CD4-positive, alpha-beta T cell treated with Interferon alpha-2 for 1 hour (primary cell): ENCODE measurements at places on chromosomes 16 and 17.

DNA sequence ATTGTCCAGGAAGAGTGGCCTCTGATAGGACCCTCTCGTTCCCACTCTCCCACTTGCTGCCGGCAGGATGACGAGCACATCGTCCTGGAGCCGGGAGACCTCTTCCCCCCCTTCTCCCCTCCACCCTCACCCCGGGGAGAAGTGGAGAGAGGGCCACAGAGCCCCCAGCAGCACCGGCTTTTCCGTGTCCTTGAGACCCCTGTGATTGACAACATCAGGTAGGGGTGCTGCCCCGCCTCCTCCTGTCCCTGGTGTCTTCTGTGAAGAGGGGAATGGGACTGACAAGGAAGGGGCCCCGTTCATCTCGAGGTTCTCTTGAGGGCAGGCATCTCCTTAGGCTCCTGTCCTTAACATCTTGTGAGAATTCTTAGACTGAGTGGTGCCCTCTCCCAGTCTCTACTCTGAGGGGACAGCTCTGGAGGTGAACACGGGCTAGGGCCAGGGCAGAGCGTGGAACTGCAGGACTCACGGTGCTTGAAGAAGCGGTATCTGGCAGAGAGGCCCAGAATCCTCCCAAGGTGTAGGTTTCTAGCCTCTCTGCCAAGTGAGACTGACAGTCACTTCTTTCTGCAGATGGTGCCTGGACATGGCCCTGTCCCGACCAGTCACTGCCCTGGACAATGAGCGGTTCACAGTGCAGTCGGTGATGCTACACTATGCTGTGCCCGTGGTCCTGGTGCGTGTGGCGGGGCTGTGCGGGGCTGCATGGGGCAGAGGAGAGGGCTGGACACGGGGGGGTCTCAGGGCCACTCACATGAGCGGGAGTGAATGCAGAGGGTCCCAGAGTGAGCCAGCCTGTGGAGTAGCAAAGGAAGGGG lies 26.4 kb downstream of the CASKIN2 start:
- no peak for DNase-seq

DNA sequence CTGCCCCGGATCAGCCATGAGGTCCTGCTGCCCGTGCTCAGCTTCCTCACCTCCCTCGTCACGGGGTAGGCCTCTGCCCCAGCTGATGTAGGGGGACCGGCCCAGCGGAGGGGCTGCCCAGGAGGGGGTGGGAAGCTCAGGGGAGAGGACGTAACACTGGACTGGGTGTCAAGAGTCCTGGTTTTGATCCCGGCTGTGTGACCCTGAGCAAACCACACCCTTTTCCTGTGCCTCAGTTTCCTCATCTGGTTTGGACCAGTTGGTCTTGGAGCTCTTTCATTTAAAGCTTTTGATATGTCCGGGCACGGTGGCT lies 6.6 kb downstream of the WDR81 start:
- DNase-seq: no peak

DNA sequence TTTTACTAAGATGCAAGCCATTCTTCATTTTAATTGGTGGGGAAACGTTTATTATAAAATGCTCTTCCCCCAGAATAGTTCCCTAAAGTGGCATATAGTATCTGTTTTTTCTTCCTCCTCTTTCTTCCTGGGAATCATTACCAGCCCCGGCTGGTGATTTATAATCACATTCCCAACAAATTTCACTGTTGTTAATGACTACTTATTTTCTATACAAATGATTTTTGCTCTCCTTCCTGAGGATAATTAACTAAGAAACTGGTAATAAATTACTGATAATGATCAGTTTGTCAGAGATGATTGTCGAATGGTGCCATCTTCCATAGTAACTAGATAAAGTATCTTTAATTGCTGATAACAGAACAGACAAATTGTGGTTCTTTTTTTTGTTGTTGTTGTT lies 785.5 kb upstream of the RBFOX1 start:
- no peak for DNase-seq

- DNase-seq: no peak
Measured at GRCh38 chr16:77223184-77223583, 24.0 kb downstream of the SYCE1L start.

DNA sequence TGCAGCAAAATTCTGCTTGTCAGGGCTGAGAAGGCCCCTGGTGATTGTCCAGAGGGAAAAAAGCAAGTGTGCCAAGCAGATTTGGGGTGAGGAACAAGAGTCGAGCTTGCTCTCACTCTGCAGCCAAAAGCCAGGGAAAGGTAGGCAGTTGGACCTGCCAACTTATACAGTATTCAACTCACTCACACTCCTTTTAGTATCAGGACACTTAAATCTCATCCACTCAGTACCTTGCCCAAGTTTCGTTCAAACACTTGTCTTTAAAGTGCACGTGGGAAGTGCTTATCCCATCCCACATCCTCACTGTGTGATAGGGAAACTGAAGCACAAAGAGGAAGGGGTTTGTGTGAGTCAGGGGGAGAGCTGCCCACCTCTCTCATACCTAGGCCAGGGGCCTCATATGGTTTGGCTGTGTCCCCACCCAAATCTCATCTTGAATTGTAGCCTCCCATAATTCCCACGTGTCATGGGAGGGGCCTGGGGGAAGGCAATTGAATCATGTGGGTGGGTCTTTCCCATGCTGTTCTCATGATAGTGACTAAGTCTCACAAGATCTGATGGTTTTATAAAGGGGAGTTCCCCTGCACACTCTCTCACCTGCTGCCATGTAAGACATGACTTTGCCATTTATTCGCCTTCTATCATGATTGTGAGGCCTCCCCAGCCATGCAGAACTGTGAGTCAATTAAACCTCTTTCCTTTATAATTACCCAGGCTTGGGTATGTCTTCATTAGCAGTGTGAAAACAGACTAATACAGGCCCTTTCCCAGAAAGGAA lies 25.6 kb upstream of the CES5A start:
- DNase-seq: no peak
